T follicular helper cell (primary cell): ENCODE measurements at places on chromosomes 2 and 18.

DNA sequence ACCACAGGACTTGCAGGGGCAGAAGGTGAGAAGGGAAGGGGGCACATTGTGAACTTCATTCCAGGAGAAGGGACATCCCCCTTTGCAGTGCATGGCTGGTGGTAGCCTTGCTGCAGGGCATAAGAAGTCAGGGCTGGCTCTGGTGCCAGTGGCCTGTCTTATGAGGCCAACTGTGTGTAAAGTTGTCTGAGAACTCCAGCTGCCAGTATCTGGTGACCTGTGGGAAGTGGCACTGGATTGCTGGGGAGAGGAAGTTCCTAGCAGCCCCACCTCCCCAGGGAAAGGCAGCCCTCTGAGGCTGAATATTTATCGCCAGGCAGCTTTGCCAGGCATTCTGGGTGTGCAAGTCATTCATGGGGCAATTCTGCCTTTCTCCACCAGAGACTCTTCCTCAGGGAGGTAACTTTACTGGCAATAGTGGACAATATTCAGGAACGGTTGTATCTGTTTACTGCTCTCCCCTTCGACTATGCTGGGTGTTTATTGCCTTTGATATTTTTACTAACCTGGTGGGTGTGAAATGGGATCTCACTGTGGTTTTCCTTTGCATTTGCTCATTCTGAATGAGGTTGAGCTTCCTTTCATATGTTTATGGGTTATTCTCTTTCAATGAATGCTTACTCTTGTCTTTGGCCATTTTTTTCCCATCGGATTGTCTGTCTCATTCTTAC is 12.3 kb downstream of the TRPM8 start:
- DNase-seq: no peak

GRCh38 chr2:198640463-198640862 is 817.3 kb downstream of the SATB2 start:
- DNase-seq: no peak

DNA sequence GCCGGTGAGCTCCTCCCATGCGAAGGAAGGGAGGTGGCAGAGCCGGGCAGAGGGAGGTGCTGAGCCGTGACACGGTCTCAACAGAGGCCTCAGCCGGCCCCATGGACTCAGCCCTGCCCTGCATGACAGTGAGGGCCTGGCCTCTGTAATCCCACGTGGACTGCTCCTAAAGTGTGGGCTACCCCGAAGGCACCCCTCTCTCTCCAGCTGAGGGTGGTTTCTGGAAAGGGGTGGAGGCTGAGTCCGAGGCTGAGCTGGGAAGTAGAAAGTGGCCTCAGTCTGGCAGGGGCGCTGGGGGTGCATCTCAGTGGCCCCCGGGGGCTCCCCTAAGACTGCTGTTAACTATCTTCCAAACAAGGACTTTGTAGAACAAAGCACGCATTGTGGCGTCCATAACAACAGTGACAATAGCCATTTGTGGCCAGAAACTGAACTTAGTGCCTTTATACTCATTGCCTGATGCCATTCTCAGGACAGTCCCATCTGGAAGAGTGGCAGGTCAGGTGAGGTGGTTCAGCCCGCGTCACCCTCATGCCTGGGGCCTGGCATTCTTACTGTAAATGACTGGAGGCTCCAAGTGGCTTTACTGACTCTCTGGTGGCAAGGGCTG is 192.4 kb downstream of the TWIST2 start:
- DNase-seq: no peak

GRCh38 chr2:13572466-13572865 is 855.7 kb downstream of the TRIB2 start:
- no peak for DNase-seq

DNA sequence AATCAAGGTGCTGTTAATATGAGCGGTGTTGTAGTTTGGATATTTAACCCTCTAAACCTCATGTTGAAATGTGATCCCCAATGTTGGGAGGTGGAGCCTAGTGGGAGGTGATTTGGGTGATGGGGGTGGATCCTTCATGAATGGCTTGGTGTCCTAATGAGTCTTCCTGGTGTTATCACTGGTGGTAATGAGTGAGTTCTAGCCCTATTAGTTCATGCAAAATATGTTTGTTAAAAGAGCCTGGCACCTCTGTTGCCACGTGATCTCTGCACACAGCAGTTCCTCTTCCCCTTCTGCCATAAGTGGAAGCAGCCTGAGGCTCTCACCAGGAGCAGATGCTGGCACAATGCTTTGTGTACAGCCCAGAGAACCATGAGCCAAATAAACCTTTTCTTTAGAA is 158.4 kb downstream of the FMNL2 start:
- DNase-seq: no peak

- DNase-seq: no peak
Observed at GRCh38 chr2:231339316-231339715, 56.2 kb upstream of the B3GNT7 start.

- DNase-seq: no peak
Observed at GRCh38 chr2:104861351-104862057, 7.6 kb downstream of the POU3F3 start.

DNA sequence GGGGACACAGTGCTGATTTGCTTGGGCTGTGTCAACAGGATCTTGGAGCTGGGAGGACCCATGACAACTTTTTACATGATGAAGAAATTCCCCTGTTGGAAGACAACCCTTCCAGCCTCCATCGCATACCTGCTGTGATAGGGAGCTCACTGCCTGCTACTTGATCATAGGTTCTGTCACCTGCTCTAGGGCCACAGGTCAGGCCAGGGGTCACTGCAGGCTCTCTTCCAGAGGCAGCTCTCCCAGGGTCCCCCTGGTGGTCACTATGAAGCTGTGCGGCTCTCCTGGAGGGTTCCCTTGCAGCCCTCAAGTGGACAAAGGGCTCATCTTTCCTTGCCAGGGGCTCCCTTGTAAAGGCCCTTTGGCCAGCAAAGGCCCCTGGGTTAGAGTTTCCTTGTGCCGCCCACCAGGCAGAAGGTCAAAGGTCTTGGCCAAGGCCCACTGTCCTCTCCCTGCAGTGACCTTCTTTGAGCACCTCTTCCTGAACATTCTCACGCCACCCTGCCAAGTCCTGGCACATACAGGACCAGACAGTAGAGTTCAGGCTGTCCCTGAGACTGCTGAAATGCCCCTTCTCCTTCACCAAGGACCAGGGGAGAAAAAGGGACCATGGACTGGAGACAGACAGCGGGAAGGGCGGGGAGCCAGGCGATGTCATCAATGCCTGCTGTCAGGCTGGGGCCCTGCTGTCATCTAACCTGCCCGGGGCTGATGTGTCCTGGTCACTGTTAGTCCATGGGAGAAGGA is 345.1 kb downstream of the DYSF start:
- DNase-seq: no peak

- DNase-seq: no peak
Observed at GRCh38 chr2:84532291-84532690, 16.0 kb downstream of the DNAH6 start.

DNA sequence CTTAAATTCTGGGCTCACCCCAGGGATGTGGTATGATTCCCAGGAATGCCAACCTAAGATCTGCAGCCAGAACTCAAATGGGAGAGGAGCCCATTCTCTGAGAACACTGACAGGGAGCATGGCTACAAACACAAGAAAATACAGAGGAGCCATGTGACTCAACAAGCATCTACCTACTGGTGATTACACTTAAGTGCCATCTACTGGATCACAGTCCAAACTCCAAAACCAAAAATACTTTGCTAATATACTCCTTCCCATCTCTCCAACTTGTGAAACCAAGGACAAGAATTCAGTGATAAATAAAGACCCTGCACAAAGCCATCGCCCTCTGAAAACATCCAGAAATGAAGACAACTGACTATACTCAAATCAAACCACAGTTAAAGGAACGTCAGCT is 116.9 kb downstream of the NR4A2 start:
- no peak for DNase-seq

DNA sequence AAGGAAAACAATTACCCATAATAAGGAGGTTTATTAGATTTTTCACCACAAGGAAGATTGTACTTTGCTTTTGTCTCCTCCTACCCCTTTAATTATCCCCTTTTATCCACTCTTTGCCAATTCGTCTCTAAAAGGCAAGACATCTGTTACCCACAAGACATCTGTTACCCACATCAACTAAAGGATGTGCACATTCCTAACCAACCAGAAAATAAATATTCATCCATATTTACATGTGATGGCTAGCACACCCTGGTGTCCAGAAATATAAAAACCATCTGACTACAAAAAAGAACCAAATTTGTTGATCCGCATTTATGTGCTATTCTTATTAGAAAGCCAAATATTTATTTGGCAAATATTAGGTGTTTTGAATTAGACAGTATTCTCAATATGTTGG is 35.7 kb downstream of the ACVR1C start:
- no peak for DNase-seq

DNA sequence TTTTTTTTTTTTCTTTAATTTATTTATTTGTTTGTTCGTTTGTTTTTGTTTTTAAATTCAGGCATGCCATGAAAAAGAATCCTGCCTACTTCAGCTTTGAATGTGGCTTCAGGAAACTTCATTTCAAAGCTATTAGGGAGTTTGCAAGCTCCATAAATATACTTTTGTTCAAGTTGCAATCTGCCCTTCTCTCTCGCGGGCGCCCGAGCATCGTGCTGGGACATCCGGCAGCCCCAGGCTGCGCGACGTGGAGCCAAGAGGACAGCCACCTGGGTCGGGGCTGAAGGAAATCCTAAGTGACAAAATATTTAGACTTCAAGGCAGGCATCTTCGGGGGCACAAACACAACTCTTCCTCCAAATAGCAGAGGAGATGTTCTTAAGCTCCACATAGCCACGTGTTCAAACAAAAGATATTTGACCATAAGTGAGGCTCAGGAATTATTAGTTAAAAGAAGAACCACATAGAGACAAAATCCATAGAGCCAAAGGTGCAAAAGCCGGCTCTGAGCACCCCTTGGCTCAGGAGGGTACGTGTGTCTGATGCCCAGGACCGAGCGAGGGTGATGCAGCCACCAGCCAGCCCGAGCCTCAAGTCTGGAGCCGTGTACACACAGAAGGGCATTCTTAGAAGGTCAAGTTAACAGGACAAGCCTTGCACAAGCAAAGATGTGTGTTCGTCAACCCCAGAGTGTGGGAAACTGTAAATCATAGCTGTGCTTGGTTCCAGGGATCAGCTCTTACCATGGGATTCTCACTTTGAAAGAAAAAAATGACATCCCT is 256.5 kb upstream of the SALL3 start:
- DNase-seq: no peak

- DNase-seq: no peak
Observed at GRCh38 chr2:196284866-196285557, 113.6 kb upstream of the STK17B start.

- DNase-seq: no peak
Observed at GRCh38 chr2:65159906-65160305, 30.0 kb upstream of the RAB1A start.

- no peak for DNase-seq
Observed at GRCh38 chr2:59752512-59752911, 800.9 kb downstream of the BCL11A start.

GRCh38 chr2:83071914-83072313 is 1387.2 kb downstream of the SUCLG1 start:
- no peak for DNase-seq

GRCh38 chr18:64119916-64120315 is 29.0 kb downstream of the LINC00305 start:
- no peak for DNase-seq

GRCh38 chr2:66570471-66570870 is 135.5 kb downstream of the MEIS1 start:
- no peak for DNase-seq

DNA sequence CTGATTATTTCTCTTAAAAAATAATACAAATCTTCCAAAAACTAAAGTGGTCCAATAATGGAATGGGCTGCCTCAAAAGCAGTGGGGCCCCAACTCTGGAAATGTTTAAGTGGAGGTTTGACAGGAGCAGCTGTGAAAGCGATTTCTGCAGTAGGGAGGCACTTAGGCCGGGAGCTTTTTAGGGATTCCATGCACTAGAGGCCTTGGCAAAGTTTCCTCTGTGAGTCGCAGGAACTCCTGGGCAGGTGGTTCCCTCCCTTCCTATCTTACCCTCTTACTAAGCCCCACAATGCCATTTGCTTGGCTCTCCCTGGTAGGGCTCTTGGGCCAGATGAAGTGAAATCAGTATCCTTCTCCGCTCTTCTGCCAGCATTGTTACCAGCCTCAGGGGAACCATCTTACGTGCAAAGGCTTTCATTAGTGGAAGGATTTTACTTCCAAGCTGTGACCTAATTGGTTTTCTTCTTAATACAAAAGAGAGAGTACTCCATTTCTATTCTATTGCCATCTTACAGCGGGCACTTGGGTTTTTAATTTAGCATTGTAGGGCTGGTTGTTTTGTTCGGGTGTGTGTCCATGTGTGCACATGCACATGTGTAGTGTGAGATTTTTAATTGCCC is 34.3 kb upstream of the C18orf32 start:
- no peak for DNase-seq

GRCh38 chr2:29042561-29043075 is 31.7 kb downstream of the PCARE start:
- DNase-seq: no peak

- DNase-seq: no peak
Observed at GRCh38 chr2:138814123-138814898, 34.1 kb upstream of the NXPH2 start.

- no peak for DNase-seq
Observed at GRCh38 chr2:222859786-222860612, 837 bp upstream of the ACSL3 start.

- no peak for DNase-seq
Observed at GRCh38 chr2:186263673-186264250, 222.3 kb upstream of the ZC3H15 start.

DNA sequence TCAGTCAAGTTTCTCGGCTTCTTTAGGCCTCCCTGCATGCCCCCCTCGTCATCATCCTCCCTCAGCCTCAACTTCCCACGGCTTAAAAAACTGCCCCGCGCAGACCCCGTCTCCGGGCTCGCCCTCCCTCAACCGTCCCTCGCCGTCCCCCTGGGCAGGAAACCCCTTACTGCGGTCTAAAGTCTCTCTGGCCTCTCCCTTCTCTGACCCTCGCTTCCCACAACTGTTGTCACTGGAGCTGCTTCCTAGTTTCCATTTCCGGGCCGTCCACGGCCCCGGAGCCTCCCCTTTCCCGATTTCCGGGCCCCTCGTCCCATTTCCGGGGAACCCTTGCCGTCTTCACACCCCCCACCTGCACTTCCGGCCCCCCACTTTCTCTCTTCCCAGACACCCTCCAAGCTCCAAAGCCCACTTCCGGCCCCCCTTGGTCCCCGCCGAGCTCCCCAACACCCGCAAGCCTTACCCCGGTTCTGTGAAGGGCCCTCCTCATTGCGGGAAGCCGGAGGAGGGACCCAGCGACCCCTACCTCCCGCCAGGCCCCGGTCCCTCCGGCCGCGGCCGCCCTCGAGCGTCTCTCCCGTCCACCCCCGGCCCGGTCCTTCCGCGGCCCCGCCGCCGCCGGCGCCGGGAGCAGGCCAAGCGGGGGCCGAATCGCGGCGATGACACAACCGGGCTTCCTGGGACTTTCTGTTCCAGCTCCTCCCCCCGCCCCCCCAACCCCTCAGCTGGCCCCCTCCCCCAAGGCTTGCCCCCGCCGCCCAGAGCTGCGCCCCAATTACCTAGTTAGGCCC is 513 bp downstream of the TRIP12 start:
- DNase-seq: peak; percentile 49
